ENCODE measurements at places on chromosomes 5 and 9.

DNA sequence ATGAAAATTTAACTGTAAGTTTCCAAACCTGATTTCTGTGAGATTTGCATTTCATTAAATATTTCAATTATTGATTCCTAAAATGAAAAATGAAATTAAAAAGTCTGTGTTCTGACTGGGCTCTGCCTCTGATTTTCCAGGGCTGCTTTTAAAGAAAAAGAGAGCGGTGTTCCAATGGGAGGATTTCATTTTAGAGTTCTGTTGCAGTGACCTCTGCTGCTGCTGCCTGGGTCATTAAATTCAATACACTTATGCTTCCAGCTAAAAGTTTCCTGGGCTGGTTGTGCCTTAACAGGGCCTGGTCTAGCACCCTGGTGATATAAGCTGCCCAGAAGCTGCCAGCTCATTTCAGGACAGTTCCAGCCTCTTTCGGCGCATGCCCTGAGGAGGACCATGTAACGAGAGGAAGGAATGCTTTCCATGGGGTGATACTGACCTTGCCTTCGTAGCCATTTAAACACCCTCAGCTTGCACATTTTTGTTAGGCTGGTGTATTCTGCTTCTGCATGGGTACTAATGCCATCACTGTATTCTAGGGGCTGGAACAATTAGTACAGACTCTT lies 93.3 kb downstream of the TMEM174 start:
- DNase-seq, result no peak

- DNase-seq, result no peak
Measured at GRCh38 chr9:85283421-85283820, 458.3 kb downstream of the AGTPBP1 start.

DNA sequence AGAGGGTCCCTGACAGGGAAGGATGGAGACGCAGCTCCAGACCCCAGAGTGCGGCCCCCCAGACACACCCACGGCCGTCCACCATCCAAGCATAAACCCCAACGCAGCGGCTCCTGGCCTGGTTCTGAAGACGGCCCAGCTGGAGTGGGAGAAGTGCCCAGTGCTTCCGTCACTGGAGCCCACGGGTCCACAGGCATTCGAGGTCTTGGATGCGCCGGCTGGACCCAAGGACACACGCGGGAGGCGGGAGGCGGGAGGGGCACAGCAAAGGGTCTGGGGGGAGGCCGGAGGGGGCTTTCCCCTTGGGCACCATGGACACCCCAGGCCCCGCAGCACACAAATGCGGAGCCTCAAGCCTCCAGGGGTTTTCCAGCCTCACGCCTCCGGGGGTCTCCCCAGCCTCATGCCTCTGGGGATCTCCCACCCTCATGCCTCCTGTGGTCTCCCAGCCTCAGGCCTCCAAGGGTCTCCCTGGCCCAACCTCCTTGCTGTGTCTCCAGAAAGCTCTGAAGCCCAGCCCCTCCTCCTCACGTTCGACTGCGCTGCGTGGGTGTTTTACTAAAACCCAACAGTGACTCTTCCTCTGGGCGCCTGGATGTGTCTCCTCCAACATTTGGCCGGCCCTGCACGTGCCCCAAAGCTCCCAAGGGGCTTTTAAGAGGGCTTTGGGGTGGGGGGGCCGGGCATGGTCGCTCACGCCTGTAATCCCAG lies 15.2 kb downstream of the EXD3 start:
- DNase-seq, result no peak

DNA sequence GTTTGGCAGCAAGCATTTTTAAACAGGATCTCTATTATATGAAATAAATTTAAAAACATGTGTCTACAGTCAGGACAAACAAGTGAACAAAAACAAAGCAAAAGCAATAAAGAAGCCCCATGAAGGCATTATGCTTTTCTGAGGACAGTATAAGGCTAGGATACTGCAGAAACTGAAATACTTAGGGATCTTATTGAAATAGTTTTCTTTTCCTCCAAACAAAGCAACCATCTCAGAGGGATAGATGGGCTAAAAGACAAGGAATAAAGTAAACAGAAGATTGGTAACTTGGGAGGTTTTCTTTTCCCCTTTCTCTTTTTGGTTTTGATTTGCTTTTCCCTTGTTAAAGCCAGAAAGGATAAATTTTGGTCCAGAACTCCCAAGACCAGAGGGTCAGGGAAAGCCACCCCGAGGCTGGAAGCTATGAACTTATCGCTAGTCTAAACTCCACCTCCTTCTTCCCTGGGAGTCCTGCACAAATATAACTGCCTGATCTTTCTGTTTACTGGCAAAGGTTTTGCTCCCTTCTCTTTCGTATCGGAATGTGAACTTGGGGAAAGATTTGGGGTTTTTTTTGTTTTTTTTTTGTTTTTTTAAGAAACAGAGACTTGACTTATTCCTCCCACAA lies 164.0 kb downstream of the GHR start:
- DNase-seq, result no peak

DNA sequence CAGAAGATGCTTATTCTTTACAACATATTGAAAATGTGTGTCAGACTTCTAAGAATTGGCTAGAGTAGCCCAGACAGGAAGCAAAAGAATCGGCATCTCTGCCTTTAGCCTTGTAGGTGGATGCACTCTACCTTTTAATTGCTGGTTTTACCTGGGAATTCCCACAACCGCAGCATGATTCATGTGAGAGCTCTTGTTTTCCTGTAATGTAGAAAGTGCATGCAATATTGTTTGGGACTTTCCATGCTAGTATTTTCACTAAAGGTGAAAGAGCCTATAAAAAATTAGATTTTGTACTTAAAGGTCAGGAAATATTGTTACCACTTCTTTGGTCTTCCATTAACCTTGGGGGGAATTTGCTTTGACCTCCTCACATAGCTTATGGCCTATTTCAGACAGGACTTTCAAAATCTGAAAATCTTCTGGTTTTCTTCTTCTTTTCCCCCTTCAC lies 89.8 kb downstream of the NTRK2 start:
- DNase-seq, result no peak

GRCh38 chr5:66426259-66427138 lies 169.7 kb upstream of the MAST4 start:
- no peak for DNase-seq

- DNase-seq, result no peak
Measured at GRCh38 chr9:27393054-27393846, 96.3 kb upstream of the EQTN start.

DNA sequence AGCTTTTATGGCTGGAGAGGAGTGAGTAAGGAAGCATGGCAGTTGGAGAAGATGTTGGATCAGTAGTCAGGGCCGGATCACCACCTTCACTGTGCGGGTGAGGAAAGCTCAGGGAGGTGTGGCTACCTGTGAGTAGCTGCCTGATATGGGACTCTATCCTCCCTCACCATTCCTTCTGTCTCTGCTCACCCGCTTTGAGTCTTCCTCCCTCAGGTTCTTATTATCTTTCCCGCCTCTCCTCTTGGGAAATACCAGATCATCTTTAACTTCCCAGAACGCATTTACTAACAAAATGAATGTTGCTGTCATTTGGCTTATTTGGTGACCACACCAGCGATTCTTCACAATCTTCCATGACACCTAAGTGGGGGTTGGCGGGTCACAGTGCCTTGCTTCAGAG lies 140.7 kb upstream of the GPR151 start:
- peak; percentile 22 for DNase-seq

GRCh38 chr5:157855404-157855994 lies 3.4 kb downstream of the CLINT1 start:
- peak; percentile 80 for DNase-seq

GRCh38 chr5:94857111-94857510 lies 238.6 kb downstream of the SLF1 start:
- DNase-seq, result no peak

- no peak for DNase-seq
Measured at GRCh38 chr9:136615631-136616306, 46.9 kb upstream of the EGFL7 start.

- DNase-seq, result no peak
Measured at GRCh38 chr9:14165376-14166035, 148.4 kb downstream of the NFIB start.

DNA sequence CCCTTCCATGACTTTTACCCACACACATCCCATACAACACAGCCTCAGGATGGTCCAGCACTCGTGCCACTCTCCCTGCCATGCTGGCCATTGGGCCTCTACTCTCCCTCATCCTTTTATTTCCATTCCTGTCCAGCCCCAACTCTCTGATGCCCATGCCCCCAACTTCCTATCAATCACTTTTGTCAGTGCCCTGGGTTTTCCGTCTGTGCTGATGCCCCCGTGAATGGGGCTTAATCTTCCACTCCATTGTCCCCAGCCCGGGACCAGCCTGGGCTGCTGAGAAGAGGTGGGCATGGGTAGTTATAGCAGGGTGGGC lies 12.6 kb upstream of the ACSL6 start:
- DNase-seq, result no peak

DNA sequence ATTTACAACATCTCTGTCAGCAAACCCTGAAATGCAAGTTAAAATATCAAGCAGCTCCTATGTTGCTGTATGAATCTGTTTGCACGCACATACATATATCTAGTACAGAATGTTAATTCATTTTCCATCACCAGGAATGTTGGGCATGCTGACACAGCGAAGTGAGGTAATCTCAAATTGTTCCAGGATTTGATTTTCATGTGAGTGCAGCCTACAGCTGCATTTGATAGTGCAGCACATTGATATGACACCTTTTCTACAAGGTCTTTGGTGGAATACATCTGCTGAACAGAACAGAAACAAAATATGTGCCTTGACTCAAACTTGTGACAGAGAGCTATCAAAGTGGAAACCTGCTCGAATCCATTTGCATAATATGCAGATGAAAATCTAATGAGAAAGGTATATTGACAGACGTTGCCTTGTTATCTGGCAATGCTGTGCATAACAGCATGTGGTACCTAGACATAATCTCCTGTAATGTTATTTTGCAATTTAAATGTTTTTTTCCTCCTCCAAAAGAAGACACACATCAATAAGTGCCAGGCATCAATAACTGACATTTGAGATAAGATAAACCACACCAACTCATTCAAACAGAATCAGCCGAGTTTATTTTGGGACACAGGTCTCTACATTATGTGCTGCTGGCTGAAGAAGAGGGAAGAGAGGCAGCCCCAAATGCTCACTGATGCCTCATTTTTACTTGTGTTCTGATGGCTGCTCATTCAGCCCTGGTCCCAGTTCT lies 512.2 kb downstream of the ZNF608 start:
- peak; percentile 41 for DNase-seq

DNA sequence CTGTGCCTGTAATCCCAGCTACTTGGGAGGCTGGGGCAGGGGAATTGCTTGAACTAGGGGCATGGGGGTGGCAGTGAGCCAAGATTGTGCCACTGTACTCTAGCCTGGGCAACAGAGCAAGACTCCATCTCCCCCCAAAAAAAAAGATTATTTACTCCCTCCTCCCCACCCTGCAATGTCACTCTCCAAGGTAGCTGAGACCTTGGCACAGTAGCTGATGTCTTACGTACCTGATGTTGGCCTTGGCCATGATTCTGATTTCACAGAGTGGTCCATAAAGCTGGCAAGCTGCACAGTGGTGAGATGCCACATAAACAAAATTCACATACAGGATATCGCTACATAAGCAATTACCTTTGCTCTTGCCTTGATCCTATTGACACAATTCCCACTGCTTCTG lies 108.5 kb downstream of the CAVIN4 start:
- no peak for DNase-seq

DNA sequence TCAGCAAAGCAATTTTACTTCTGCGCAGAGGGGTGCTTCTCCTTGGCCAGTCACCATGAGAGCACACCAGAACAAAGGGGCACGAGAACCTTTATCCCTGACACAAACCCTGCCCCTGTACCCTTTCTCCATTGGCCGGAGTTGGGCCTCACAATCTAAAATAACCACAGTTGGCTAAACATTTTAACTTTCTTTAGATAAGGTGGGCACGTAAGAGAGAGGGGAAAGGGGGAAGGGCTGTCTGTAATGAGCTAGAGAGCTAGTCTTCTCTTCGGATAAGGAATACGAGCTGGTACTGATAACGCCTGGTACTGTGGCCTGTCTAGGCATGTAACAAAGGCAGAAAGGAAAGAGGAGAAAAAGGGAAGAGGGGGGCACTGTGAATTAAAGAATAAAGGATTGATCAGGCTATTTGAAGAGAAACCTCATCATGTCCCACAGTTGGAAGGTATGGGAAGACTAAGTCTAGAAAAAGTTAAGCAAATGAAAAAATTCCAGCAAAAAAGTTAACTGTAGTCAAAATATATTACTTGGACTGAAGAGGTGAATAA lies 1.8 kb upstream of the IARS1 start:
- peak; percentile 24 for DNase-seq

GRCh38 chr5:180644129-180644824 lies 5.1 kb downstream of the FLT4 start:
- DNase-seq, result no peak

DNA sequence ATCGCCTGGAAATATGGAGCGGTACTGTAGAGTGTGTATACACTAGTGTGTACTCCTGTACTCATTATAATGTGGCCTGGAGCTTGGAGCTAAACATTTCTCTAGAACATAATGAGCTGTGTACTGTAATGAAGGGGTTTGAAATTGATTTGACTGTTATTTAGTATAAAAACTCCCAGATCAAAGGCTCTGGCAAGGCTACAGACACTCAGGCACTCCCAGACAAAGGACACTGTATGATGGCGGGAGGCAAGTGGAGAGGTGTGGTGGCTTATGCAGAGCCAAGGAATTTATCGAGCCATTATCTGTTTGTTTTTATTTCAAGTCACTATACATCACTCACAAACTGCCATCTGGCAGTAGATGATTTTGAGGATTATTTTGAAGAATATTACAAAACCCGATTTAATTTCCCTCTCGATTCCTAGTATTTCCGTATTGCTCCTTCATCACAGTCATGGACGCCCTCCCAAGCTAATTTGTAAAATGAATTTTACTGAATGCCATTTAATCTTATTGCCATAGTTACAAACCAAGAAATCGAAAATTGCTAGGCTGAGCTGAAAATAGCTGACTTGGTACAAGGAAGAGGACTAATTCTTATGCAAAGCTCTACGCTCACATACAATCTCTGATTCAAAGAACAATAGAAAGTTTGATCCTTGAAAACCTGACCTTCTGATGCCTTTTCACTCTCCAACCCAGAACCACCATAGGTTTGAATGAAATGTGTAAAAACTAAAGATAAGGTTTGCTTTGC lies 240.2 kb upstream of the SEMA6A start:
- no peak for DNase-seq

DNA sequence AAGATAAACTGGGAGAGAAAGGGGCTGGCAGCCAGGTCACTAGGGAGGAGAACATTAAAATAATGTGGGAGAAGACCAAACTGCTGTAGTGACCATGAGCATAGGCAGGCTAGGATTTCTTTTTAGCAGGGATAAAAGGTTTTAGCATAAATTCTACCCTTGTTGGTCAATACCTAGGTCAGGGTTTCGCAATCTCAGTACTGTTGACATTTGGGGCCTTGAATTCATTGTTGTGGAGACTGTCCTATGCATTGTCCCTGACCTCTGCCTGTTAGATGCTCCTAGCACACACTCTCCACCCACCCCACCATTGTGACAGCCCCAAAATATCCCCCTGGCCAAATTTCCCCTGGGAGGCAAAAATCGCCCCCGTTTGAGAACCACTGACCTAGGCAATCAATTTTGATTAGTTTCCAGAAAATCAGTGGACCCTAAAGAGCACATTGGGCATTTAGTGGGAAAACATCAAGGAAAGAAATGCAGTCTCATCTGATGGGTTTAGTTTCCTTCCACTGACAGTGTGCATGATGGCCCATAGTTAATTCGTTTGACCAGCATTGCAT lies 181.4 kb downstream of the NTRK2 start:
- DNase-seq, result no peak

- DNase-seq, result no peak
Measured at GRCh38 chr5:1699394-1699793, 100.2 kb downstream of the MRPL36 start.

Measured in amniotic epithelial cell (primary cell).